ENCODE measurements at places on chromosomes 6 and 20.

DNA sequence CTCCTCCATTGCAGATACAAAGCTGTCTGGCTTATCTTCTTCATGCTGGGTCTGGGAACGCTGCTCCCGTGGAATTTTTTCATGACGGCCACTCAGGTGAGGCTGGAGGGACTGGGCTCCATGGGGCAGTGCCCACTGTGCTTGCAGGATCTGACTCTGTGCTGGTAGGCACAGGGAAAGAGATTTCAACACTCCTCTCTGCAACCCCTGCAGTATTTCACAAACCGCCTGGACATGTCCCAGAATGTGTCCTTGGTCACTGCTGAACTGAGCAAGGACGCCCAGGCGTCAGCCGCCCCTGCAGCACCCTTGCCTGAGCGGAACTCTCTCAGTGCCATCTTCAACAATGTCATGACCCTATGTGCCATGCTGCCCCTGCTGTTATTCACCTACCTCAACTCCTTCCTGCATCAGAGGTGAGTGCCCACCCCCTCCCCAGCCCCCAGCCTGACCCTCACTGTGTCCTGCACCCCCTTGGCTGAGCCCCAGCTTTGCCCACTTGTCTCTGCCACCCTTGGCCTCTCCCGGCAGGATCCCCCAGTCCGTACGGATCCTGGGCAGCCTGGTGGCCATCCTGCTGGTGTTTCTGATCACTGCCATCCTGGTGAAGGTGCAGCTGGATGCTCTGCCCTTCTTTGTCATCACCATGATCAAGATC is 6.1 kb downstream of the SLC29A1 start:
- no peak for DNase-seq

DNA sequence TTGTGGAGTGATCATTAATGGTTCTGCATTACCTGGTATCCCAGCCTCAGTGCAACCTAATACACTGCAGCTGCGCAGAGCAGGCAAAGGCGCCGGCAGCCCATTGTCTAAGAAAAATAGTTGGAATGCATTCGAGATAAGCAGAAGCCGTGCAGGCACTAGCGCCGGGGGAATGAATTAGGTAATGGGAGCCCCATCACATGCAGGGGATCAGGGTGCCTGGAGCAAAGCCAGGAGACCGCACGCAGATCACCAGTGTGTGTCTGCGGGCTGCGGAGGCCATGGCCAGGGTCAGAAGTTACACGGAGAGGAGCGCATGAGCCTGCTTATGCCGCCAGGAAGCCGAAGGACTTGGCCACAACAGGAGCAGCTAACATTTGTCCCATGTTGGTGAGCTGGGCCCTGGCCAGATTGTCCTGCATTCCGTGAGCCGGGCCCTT is 156.8 kb downstream of the DLL1 start:
- no peak for DNase-seq

- DNase-seq = no peak
Measured at GRCh38 chr6:144346719-144347447, 61.7 kb downstream of the UTRN start.

GRCh38 chr6:161104966-161105365 is 113.4 kb downstream of the MAP3K4 start:
- DNase-seq = no peak

GRCh38 chr6:16244869-16245451 is 6.6 kb downstream of the GMPR start:
- DNase-seq = no peak

DNA sequence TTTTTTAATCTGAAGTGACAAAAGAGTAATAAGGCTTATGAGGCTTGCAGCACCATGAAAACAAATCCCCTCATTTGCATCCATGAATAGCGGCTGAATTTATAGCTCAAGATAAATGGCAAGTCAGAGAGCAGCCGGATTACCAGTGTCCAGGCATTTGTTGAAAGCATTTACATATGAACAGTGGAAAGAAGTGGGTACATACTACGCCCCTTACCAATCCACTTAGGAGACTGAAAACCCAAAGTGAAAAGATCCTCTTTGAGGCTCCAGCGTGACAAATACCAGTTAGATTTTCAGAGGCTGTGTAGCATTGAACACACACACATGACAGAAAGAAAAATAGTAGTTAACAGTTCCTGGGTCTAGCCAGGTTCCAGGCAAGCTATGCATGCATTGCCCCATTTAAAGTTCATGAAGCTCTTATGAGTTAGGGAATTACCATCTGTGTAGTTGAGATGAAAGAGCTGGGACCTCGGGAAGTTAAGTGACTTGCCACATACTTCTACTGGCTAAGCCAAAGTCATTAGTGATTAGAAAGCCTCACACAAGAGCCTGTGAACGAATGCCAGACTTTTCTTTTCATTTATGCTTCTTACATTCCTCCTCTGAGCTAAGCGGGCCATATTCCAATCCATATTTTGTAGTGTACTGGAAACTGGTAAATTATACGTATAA is 28.3 kb upstream of the NHSL1 start:
- DNase-seq = no peak
